ENCODE measurements at places on chromosomes 6 and 20. TPM values are rescaled to one million over a fixed set of nuclear protein-coding genes. Genes with fewer than 3 reads are reported as not detected.

The LBP gene
- not detected for total RNA-seq

The SAMD3 gene
- 12.5 TPM for total RNA-seq

The PTCRA gene
- not detected for total RNA-seq

The MMP24 gene
- total RNA-seq = not detected

The OXT gene
- 0.79 TPM for total RNA-seq

The CYP21A2 gene
- 0.37 TPM for total RNA-seq

The ARG1 gene
- total RNA-seq = not detected

The TAGAP gene
- 145 TPM for total RNA-seq

The OOEP gene
- 0.47 TPM for total RNA-seq
